ENCODE measurements at places on chromosomes 5 and 9. TPM values are rescaled to one million over a fixed set of nuclear protein-coding genes. Genes with fewer than 3 reads are reported as not detected.
A peak's percentile ranks its signal among the peaks of the same experiment; 100 is the strongest.

Gene FOXD4L3
- total RNA-seq: not detected

Gene LHX2
- total RNA-seq: not detected

Gene RASEF
- total RNA-seq: 0.39 TPM

Gene TRAF2
- total RNA-seq: 10.8 TPM

Gene HINT2
- 44.0 TPM for total RNA-seq

Gene CCDC107
- total RNA-seq: 44.9 TPM

Gene PCDHGB3
- total RNA-seq: 10.7 TPM

Gene NR6A1
- total RNA-seq: 8.4 TPM

GRCh38 chr9:24901319-24901718, 355.6 kb upstream of the IZUMO3 start:
- no peaks in the 10 kb centered on the region for H3K27me3 ChIP-seq
- H3K36me3 ChIP-seq: no peaks in the 10 kb centered on the region
- DNase-seq: no peak
- H3K4me1 ChIP-seq: no peaks in the 10 kb centered on the region
- H3K27ac ChIP-seq: no peak overlapping the region

DNA sequence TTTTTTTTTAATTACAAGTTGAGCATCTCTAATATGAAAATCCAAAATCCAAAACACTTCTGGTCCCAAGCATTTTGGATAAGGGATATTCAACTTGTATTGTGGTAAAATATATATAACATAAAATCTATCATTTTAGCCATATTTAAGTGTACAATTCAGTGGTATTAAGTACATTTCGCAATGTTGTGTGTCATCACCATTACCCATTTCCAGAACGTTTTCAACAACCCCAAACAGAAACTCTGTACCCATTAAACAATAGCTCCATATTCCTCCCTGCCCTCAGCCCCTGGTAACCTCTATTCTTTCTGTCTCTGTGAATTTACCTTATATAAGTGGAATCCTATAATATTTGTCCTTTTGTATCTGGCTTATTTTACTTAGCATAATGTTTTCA, 24.9 kb downstream of the TICAM2 start:
- no peak overlapping the region for H3K4me3 ChIP-seq
- no peak for DNase-seq
- no peak overlapping the region for H3K27ac ChIP-seq
- no peaks in the 10 kb centered on the region for H3K36me3 ChIP-seq

GRCh38 chr5:108421713-108422112, 39.8 kb upstream of the FBXL17 start:
- H3K4me1 ChIP-seq: no peaks in the 10 kb centered on the region
- H3K36me3 ChIP-seq: no peaks in the 10 kb centered on the region
- no peak overlapping the region for H3K27ac ChIP-seq
- H3K27me3 ChIP-seq: no peaks in the 10 kb centered on the region
- no peak for DNase-seq

- H3K4me1 ChIP-seq: no peaks in the 10 kb centered on the region
- no peak overlapping the region for H3K4me3 ChIP-seq
- DNase-seq: no peak
- H3K36me3 ChIP-seq: no peaks in the 10 kb centered on the region
- H3K27ac ChIP-seq: no peak overlapping the region
Observed at GRCh38 chr5:111379391-111379816, 132.9 kb downstream of the STARD4 start.

DNA sequence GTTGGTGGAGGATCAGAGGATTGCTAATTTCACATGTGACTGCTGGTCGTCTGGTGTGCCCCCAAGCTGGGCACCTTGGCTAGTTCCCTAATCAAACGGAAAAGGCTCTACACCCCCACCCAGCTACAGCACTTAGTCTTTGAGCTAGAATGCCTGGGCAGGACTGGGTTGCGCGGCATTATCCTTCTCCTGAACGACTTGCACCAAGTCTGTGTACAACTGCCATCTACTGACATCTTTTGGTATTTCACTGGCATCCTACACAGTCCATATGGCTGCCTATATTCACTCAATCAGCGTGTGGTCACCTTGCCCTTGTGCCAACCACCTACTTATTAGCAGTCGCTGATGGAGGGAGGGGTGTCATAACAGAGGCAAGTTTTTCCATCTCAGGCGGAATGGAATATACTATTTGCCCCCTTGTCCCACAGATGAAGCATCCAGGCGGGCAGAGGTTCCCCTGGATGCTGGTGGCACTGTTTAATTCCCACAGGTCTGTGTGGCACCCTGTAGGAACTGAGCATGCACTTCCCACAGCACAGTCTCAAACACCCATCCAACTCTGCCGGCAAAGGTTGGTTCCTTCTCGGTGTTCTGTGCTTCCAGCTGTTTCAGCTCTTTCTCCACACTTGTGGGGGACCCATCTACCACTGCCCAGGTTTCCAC, 150.1 kb downstream of the OSTF1 start:
- H3K4me3 ChIP-seq: no peak overlapping the region
- H3K36me3 ChIP-seq: no peaks in the 10 kb centered on the region
- no peak overlapping the region for H3K27ac ChIP-seq
- H3K27me3 ChIP-seq: no peaks in the 10 kb centered on the region
- no peaks in the 10 kb centered on the region for H3K4me1 ChIP-seq

DNA sequence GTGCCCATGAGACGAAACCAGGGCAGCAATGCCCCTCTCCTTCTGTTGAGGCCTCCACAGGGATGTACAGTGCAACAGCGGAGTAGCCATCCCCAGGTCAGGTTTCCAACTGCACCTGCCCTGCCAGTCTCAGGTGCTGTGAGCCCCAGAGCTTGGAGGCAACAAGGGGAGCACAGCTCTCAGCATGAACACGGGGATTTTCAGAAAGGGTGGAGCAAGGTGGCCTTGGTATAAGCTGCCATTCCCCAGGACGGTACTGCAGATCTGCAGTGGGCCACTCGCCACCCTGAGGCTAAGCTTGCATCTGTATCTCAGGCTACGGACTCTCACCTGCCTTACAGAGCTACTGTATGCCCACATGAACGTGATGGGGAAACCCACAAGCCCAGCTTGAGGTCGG, 103.6 kb downstream of the GABBR2 start:
- DNase-seq: no peak
- H3K4me3 ChIP-seq: no peak overlapping the region
- no peak overlapping the region for H3K27ac ChIP-seq
- no peaks in the 10 kb centered on the region for H3K4me1 ChIP-seq

DNA sequence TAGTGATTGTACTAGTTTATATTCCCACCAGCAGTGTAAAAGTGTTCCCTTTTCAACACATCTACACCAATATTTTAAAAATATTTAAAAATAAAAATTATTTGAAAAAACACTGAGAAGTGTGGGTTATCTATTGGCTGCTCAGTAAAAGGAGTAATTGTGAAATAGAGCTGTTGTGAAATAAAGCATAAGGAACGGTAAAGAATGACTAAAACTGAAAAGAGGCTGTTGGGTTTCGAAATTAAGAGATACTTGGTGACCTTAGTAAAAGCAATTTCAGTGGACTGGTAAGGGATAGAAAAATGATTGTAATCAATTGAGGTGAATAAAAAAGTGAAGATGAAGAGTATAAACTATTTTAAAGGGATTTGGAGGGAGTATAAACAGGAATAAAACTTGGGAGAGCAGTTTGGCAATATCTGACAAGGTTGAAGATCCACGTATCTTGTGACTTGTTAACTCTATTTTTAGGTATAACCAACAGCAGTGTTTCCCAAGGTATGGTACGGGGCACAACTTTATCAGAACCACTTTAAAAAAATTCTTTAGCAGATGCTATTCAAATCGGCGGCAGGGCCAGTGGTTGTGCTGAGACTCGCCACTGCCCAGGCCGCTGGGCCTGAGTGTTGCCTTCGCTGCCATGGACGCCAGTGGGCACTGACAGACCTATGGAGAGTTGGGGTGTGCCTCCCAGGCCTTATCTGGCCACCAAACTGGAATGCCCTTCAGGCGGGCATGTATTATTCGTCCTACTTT, 63.3 kb downstream of the TMEM38B start:
- no peaks in the 10 kb centered on the region for H3K4me1 ChIP-seq
- no peak overlapping the region for H3K4me3 ChIP-seq
- H3K36me3 ChIP-seq: no peaks in the 10 kb centered on the region
- H3K27me3 ChIP-seq: no peaks in the 10 kb centered on the region

- no peaks in the 10 kb centered on the region for H3K36me3 ChIP-seq
- no peak overlapping the region for H3K27ac ChIP-seq
- DNase-seq: no peak
Observed at GRCh38 chr5:25554077-25554476, 909.3 kb upstream of the CDH10 start.

DNA sequence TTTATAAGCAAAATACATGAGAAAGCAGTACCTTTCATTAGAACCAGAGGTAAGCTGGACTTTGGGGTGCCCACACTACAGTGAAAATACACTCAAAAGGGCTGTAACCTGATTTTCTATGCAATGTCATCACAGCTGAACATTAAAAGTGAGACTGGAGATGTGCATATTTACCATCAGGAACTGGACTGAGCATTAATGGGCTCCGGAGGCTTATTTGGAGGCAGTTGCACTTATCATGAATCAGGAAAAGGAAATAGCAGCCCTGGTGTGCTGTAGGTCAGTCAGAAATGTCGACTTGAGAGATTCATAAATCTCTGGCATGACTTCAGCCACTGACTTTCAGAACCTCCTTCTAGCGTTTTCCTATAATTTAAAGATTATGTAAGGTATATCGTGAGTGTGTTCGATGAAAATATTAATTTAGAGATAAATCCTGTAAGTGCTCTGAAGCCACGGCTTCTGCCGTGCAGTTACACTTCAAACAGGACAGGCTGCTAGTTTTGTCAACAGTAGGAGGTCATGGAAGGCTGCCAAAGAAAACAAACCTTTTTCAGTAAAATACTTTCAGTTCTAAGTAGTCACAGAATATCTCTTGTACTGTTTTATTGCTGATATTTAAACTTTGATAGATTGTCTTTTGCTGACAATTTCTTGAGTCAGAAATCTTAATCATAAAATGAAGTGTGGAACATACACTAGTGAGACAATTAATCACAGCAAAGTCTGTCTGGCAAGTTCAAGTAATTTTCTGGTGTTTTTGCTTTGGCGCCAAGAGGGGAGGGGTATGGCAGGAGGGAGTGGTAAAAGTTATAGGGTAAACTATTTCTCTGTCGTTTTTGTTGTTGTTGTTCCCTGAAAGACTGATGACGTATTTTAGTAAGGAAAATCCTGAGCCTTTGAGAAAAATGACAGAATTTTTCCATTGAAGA, 939.7 kb downstream of the NR2F1-AS1 start:
- no peaks in the 10 kb centered on the region for H3K27me3 ChIP-seq
- no peaks in the 10 kb centered on the region for H3K36me3 ChIP-seq
- peak overlapping the region; percentile 36 for H3K27ac ChIP-seq
- DNase-seq: no peak

GRCh38 chr5:44632344-44632743, 176.4 kb upstream of the MRPS30 start:
- no peaks in the 10 kb centered on the region for H3K36me3 ChIP-seq
- H3K4me3 ChIP-seq: no peak overlapping the region
- H3K27me3 ChIP-seq: no peaks in the 10 kb centered on the region

All from tibial nerve (tissue), 4 donors.